ENCODE measurements at places on chromosomes 3 and 15.

- DNase-seq = no peak
Measured at GRCh38 chr3:135556174-135556573, 409.4 kb upstream of the PPP2R3A start.

DNA sequence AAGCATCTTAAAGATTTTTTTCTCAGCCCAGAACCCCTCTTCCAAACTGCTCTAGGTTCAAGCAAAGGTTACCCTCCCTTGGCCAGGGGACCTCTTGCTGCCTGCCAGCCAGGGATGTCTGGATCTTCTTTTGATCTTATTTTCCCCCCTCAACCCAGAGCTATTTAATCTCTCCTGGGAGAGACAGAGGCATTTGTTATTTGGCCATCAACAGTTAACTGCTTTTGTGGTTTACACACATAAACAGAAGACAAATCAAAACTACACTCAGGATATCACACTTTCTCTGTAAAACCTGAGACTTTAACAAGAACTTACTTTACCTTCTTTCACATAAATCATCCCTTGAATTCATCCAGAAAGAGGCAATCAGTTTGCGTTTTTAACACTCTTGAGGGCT is 272.5 kb downstream of the THSD4 start:
- DNase-seq = no peak

DNA sequence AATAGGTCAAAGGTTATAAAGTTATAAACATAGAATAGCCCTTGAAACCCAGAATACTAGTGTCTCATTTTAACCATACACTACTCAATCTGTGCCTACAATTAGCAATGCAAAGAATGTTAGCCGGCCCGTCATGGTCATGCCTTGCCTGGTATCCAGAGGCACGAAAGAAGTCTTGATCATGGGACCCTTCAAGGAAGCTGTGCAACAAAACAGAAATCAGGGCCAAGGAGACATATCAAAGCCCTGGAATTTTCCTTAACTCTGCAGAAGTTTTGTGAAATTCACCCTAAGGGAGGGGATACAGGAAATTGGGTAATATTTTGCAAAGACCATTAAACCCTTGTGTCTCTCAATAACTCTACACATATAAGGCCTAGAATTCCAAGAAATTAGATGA is 482.4 kb downstream of the ROBO1 start:
- DNase-seq = no peak

DNA sequence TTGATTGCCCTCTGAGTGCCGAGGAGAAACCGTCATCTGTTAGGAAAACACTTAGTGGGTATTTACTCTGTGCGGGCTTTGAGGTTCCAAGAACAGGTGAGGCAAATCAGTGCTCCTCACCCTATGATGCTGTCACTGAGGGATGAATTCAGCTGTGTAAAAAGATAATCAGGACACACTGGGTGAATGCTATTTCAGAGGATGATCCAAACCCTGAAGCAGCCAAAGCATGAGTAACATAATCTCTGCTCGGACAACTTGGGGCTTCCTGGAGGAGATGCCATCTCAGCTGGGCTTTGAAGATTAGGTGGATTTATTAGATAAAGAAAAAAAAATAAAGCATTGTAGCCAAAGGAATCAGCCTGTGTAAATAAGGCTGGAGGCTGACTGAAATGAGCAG is 10.5 kb upstream of the GADL1 start:
- no peak for DNase-seq

- DNase-seq = no peak
Measured at GRCh38 chr3:129504471-129505100, 23.9 kb upstream of the RHO start.

DNA sequence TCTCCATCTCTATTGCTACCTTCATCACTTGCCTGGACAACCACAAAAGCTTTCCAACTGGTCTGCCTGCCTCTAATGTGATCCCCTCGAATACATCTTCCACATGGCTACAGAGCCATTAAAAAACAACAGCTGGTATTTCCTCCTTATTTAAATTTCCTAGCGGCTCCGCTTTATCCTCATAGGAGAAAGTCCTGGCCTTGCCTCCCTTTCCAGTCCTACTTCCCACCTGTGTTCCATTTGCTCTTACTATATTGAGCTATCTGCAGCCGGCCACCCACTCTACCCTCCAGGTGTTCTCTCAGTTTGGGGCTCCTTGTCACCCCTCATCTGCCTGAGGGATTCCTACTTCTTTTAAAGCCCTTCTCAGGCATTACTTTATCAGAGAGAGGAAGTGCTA is 49.7 kb upstream of the TSPAN3 start:
- no peak for DNase-seq

DNA sequence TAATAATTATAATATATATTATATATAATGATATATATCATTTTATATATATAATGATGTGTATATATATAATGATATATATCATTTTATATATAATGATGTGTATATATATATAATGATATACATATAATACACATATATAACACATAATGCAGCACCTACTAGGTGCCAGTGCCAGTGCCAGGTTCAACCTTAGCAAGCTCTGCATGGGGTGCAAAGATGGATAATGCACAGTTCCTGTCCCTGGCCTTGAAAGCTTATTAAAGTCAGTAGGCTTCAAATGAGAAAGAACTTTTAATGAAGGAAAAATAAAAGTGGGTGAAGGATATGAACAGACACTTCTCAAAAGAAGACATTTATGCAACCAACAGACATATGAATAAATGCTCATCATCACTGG is 192.7 kb upstream of the SLC2A2 start:
- no peak for DNase-seq

DNA sequence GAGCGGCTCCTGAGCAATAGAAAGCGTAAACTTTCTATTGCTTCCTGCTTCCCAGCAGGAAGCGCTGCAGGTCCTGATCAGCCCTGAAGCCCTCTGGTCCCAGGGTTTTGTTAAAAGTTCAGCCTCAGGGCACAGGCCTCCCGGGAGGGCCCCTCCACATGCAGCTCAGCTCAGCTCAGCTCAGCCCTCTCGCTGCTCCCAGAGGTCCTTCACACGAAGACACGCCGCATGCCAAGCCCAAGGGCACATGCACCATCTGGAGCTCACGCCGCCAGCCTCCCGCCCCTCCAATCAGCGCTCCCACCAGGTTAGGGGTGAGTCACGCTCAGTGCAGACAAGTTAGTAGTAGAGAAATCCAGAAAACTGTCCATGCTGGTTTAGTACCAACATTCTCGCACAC is 12.7 kb downstream of the TKT start:
- DNase-seq = no peak

DNA sequence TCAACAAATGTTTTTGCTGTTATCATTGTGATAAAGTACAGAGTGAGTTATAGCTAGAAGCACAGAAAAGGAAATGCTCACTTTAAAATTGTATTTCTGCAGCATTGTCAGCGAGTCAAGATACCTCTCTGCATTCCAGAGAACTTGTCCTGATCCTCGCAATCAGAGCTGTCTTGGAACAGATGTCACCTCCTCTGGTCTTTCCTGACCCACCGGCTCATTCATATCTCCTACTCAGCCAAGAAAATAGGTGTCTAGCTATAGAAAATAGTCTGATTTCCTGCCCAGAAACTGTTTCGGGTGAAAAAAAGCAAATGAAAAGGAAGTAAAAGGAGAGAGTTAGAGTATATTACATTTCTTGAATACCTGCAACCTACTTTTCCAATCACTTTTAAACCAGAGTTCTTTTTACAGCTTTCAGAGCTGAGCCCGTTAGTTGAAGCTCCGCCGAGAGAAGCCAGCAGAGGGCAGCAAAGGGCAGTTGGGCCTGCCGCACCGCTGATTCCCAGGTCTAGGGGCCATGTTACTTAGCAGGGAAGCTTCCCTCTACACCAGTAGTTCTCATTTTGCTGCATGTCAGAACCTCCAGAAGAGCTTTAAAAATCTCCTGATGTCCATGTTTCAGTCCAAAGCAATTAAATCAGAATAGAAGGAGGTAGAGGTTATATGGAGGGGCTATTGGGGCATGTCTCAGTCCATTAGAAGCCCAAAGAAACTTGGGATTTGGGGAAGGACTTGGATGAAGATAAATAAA is 185.7 kb upstream of the THRB start:
- DNase-seq = no peak

DNA sequence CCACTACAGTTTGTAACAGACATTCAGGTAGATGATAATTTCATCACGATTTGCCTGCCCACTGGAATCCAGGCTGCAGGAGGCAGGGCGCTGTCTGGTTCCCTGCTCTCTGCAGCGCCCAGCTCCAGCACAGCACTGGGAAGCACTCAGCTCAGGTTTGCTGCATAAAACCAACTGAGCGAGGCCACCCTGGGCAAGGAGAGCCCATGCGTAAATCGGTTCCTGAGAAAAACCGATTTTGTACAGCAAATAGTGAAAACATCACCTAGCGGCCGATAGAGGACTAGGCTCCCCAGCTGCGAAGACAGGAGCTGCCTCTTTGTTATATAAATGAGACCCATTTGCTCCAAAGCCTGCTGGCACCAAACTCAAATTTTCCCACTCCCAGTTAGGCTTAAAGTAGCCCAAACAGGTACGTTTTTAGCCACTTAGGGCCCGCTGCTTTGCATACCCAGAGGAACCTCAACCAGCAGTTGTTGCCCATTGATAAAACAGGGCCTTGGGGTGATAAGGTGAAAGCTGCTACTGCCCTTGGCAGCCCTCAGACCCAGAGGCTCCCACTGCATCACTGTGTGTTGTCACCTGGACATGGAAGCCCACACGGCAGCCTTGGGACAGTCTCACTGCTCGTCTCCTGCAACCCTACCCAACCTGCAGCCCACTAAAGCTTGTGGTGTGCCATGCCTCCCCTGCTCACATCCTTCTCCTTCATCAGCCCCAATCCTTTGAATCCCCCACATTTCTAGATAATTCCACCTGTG is 47.5 kb downstream of the ALDH1L1 start:
- no peak for DNase-seq

- no peak for DNase-seq
Measured at GRCh38 chr3:152230370-152230769, 38.4 kb upstream of the MBNL1 start.

DNA sequence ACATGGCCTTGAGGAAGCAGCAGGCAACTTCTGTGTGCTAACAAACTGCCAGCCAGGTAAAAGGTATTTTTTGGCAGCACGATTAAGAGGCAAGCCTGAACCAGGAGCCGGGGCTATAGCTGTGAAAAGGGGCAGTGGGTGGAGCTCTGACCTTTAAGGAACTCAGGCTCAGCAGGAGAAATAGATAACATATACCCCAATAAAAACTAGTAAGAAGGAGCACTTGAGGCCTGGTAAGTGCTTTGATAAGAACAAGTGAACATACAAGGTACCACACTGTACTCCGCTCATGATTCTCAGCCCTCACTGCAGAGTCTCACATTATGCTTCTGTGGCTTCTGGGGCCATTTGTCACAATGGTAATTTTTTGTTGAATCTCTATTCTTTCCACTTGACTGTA is 5.4 kb downstream of the FYCO1 start:
- DNase-seq = no peak

- no peak for DNase-seq
Measured at GRCh38 chr15:90530250-90531051, 728 bp downstream of the CRTC3 start.

GRCh38 chr3:110383356-110383755 is 688.3 kb upstream of the NECTIN3 start:
- no peak for DNase-seq

GRCh38 chr3:194135516-194135805 is 487 bp upstream of the HES1 start:
- no peak for DNase-seq

GRCh38 chr3:161266731-161267150 is 45.6 kb downstream of the NMD3 start:
- DNase-seq = no peak

DNA sequence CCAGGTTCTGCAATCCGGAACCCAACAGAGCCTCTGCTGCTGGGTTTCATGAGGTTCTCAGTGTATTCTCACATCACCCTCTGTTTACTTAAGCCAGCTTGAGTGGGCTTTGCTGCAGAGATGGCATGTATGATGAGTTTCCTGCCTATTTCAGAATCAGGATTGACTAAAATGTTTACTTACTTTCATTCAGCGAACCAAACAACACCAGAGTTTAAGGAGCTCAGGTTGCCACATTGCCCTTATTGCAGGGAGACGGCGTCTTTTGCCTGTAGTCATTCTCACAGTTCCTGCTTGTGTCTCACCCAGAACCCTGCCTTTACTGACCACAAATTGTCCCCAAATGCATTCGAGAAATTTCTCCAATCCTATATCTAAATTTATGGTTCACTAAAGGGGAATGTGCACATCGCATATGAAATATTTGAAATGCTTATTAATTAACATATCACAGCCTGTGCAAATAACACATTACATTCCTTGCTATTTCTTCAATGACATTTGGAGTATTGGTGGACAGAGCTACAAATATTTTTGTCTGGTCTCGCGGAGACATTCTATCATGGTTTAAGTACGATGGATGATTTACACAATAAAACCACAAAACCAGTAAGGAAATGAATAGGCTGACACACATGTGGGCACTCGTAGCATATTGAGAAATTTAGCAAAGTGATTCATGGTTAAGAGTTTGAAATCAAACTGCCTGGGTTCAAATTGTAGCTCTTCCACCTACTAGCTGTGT is 377.2 kb upstream of the CFAP20DC start:
- DNase-seq = no peak

DNA sequence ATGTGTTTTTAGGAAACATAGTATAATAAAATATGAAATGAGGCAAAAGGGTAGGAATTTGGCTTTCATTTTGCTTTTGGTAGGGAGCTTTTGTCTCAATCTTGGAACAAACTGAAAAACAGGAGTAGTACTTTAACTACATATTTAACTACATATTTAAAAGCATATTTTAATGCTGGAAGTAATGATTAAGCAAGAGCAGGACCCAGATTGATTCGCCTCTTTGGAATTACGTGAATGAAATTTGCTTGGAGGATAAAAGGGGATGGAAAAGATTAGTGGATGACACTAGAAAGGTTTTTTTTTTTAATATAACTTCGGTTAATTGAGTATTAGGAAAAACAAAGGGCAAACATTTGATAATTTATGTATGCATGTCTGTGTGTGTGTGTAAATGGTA is 11.2 kb upstream of the TMEM212 start:
- DNase-seq = no peak

DNA sequence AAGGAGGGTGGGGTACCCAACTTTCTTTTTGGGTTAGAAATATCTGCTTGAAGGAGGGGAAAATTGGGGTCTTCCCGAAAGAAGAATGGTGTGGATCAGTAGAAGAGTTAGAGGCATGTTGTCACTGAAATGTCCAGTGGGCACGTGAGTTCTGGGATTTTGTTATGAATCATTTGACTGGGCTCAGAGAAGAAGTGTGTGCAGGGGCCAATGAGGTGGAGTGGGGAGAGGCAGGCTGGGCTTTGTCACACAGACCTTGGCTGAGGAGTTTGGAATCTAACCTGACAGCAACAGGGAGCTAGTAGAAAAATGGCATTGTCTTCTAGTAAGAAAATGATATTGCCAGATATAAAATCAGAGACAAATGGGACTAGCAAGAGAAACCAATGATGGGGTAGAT is 436.8 kb downstream of the MFSD1 start:
- DNase-seq = no peak

GRCh38 chr15:60347480-60348049 is 50.2 kb downstream of the ANXA2 start:
- no peak for DNase-seq

GRCh38 chr15:48285329-48286214 is 45.7 kb upstream of the DUT start:
- DNase-seq = no peak

GRCh38 chr3:196236223-196236622 is 19.9 kb downstream of the SLC51A start:
- no peak for DNase-seq
